ENCODE measurements at places on chromosomes 5 and 9.

DNA sequence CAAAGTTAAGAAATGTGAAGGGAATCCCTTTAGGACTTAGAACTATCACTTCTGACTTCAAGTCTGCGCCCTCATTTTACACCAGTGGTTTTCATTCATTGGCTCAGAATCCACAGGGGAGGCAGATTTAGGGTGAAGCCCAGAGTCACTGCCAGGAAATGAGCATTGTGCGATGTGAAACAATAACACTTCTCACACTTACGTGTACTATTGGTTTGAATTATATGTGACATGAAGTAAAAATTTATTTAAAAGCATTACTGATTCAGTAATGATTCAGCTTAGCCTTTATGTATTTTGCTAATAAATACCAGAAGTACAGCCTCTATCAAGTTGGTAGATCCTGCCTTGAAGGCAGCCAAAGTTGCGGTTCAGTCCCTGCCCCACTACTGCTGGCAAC, 98.6 kb downstream of the PAM start:
- DNase-seq, result no peak

DNA sequence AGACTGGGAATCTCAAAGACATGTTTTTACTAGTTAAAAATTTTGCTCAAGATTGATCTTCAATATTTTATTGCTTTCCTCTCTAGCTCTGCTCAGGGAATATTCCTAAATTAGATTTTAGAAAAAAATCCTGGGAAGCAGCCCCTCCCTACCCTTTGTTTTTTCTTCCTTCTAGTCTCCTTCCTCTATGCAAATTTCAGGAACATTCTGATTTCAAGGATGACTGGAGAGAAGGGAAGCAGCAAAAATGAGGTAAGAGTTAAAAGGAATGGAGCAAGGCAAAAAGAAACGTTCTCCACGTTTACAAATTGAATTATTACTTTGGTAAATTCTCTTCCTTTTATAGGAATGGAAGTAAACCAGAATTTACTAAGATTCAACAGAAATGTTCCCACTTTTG, 493.4 kb upstream of the TUSC1 start:
- no peak for DNase-seq

DNA sequence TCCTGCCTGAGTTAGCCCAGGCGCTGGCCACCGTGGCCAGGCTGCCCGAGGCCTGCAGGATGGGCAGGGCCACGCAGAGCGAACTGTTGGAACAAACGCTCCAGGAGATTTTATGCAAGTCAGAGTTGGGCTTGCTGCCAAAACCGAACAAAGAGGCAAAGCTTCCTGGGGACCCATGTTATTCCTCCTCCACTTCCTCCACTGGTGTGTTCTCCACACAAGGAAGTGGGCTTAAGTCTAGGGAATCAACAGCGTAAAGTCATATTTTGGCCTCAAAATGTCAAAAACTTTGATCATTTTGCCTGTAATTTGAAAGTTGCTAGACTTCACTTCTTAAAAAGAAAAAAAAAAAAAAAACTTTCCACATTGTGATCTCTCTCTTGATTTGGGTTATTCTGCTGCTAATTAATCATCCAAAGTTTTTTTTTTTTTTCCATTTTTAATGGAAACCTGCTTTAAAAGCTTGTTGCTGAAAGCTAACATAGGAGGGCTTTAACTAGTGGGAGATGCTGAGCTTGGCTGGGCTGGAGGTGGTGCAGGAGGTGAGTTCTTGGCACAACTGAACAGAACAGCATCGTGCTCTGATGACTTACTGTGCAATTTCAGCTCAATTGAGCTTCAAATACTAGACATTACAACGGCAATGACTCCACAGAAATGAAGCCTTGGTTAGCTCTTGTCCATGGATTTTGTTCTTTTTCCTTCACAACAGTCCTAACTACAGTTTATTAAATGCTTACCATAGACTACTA, 73.0 kb downstream of the PTPDC1 start:
- no peak for DNase-seq

- DNase-seq, result peak; percentile 71
Observed at GRCh38 chr9:33354651-33355211, 47.6 kb downstream of the AQP7 start.

DNA sequence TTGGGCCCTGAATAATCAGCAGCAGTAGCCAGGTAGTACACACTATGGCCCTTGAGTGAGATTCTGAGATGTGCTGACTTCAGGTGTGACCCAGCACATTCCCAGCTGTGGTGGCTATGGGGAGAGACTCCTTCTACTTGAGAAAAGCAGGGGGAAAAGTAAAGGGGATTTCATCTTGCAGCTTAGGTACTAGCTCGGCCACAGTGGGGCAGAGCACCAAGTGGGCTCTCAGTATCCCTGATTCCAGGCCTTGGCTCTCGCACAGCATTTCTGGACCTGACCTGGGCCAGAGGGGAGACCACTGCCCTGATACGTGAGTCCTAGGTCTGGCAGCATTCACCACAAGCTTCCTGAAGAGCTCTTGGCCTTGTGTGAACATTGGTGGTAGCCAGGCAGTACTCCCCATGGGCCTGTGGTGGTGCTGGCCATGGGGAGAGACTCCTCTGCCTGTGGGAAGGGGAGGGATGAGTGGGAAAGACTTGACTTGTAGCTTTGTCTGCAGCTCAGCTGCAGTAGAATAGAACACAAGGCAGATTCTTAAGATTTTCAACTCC, 27.6 kb downstream of the PTGS1 start:
- DNase-seq, result peak; percentile 69

GRCh38 chr5:40292006-40292405, 387.7 kb upstream of the PTGER4 start:
- no peak for DNase-seq

GRCh38 chr5:41918105-41918504, 7.0 kb upstream of the FBXO4 start:
- no peak for DNase-seq

GRCh38 chr5:80780761-80781285, 126.0 kb upstream of the DHFR start:
- no peak for DNase-seq

DNA sequence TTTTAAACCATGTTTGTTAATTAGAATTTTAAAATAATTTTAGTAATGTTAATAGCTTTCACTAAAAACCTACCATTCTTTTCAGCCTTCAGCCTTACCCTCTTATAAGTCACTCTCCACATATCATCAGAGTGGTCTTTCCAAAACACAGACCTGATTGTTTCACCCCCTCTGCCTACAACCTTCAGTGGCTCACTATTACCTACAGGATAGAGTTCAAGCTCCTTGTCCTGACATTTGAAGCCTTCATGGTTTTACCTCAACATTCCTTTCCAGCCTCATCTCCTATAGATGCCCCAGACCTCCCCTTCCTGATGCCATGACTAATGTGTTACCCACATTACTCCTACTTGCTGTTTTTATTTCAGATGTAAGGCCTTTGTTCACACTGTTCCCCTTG, 27.8 kb upstream of the STRBP start:
- no peak for DNase-seq

DNA sequence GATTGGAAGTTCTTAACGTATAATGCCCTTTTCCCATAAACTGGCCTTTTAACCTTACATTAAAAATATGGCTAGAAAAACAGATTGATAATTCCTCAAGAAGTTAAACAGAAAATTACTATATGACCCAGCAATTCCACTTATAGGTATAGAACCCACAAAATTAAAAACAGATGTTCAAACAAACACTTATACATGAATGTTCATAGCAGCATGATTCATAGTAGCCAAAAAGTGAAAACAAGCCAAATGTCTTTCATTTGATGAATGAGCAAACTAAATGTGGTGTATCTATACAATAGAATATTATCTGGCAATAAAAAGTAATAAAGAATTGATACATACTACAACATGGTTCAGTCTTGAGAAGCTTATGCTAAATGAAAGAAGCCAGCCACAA, 35.5 kb downstream of the POU5F2 start:
- no peak for DNase-seq
